ENCODE measurements at places on chromosomes 1 and 21.

DNA sequence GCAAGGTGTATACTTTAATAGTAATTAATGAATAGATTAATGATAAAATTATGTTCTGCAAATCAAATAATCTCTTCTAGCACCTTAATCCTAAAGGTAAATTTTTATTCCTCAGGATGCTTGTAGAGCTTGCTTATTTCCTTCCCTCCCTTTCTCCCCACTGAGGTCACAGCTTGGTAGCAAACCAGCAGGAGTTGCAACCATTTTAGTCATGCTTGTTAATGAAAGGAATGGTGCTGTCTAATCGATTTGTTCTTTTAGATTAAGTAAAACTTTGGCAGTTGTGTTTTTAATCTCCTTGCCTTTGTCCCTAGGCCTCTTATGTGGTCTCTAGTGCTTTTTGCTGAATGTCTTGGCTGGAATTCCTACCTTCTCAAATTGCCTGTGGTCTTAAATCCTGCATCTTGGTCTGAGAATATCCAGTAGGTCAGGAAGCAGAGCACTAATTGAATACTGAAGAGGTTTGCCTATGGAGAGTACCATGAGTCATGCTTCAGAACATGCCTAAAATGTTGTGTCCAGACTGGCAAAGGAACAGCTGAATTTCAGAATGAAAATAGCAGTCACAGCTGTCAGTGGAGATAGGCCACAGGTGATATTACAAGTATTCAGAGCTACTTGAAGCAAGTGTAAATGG, 36.3 kb upstream of the RWDD3 start:
- no peak overlapping the region for H3K27ac ChIP-seq
- peaks cover 7% of the 10 kb centered on the region for H3K27me3 ChIP-seq
- no peak for DNase-seq
- no peak overlapping the region for H3K4me3 ChIP-seq
- H3K36me3 ChIP-seq = no peaks in the 10 kb centered on the region

GRCh38 chr1:206947255-206947654, 989 bp upstream of the PIGR start:
- no peak overlapping the region for H3K27ac ChIP-seq
- peaks cover 1% of the 10 kb centered on the region for H3K36me3 ChIP-seq
- DNase-seq = no peak
- H3K27me3 ChIP-seq = peaks cover 12% of the 10 kb centered on the region
- H3K4me1 ChIP-seq = no peaks in the 10 kb centered on the region

DNA sequence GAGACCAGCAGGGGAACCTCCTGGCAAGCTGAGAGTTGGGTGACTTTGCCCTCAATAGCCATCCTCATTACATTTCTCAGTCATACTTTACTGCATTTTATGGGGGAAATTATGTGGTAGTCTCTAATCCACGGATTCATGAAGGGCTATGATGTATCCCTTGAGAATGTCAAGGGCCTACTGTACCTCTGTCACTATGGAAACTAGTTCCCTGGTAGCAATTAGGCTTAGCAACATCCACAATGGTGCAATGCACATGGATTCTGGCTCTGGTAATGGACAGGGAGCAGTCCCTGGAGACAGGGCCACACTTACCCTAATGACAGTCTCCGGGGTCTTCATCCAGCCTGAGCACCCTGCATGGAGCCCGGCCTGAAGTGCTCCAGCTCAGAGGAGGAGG, 26.5 kb downstream of the LRRN2 start:
- no peak for DNase-seq
- H3K4me1 ChIP-seq = no peaks in the 10 kb centered on the region
- no peaks in the 10 kb centered on the region for H3K36me3 ChIP-seq
- H3K4me3 ChIP-seq = no peak overlapping the region
- no peak overlapping the region for H3K27ac ChIP-seq
- H3K27me3 ChIP-seq = peaks cover 9% of the 10 kb centered on the region

DNA sequence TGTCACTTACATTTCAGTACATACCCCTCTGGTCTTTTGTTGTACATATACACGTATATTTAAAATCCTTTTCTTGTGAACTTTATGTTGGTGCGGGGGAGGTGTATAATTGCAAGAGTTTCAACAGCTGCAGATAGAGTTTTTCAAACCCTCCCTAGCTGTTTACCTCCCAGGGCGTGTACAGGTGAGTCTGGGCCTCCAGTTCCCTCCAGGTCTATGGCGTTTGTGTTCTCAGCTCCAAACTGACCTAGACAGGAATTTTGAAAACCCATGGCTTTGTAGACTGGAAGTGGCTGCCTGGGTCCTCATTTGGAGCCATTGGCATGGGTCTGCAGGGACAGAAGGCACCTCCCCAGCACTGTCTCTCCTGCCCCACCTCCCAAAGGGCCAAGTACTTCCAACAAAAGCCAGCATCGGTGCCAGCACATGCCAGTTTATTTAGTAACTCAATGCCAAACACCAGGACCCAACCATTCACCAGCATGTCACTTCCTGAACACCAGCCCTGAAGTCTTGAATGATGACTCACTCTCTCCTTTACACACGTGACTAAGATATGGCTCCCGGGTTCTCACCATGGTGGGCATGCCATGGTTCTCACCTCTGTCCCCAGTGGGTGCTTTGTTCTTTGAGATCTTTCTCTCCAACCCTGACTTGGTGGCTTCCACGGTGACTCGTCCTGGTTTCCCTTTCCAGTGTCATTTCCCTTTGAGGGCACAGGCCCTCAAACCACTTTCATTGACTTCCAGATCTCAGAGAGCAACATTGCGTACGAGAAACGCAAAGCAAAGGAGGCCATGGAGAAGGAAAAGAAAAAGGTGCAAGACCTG, 57.3 kb upstream of the EFHD2 start:
- peaks cover 49% of the 10 kb centered on the region for H3K4me1 ChIP-seq
- no peak overlapping the region for H3K4me3 ChIP-seq
- DNase-seq = peak; percentile 22

DNA sequence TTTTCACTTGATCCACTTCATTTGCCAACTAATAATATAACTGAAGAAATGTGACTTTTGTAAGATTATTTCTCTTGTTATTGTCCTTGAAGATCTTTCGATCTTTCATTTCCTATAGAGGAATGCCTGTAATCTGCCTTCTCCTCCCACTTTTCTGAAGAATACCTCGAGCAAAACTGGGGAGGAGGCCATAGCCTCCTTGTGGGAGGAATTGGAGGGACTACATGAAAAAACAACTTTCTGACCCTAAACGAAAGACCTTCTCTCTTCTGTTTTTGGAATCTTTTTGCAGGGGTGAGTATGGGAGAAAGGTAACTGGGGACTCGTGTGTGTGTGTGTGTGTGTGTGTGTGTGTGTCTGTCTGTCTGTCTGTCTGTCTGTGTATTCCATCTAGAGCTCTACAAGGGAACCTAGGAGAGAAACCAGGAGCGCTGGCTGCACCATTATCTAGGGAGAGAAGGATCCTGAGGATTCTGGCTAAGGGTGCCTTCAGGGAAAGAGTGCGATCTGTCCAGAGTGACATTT, 32.4 kb upstream of the MAB21L3 start:
- DNase-seq = no peak
- H3K27me3 ChIP-seq = peaks cover 9% of the 10 kb centered on the region
- no peaks in the 10 kb centered on the region for H3K4me1 ChIP-seq
- H3K36me3 ChIP-seq = no peaks in the 10 kb centered on the region
- H3K27ac ChIP-seq = no peak overlapping the region

GRCh38 chr1:119367432-119368124, 1.0 kb upstream of the HAO2 start:
- no peak overlapping the region for H3K27ac ChIP-seq
- H3K36me3 ChIP-seq = no peaks in the 10 kb centered on the region
- H3K4me1 ChIP-seq = no peaks in the 10 kb centered on the region
- no peak overlapping the region for H3K4me3 ChIP-seq
- peaks cover 23% of the 10 kb centered on the region for H3K27me3 ChIP-seq
- DNase-seq = no peak

DNA sequence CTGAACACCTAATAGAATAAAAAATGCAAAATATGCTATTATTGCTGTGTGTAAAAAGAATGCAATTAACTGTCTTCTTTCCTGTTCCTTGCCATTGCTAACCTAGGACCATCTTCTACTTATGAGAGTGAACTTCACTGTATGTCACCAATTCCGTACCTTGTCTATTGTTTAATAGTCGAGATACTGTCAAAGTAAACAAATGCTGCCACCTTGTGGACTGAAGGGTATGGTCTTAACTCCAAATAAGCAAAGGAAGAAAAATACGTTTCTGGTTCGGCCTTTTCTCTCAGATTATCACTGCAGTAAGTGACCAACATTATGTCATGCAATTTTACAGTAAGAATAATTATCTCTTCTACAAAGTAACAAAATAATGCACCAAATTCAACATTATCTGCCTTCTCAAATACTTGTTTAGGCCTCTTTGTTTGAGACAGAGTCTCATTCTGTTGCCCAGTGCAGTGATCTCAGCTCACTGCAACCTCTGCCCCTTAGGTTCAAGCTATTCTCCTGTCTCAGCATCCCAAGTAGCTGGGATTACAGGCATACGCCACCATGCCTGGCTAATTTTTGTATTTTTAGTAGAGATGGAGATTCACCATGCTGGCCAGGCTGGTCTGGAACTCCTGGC, 133.4 kb downstream of the COP1 start:
- no peaks in the 10 kb centered on the region for H3K4me1 ChIP-seq
- no peak for DNase-seq
- H3K27ac ChIP-seq = no peak overlapping the region

DNA sequence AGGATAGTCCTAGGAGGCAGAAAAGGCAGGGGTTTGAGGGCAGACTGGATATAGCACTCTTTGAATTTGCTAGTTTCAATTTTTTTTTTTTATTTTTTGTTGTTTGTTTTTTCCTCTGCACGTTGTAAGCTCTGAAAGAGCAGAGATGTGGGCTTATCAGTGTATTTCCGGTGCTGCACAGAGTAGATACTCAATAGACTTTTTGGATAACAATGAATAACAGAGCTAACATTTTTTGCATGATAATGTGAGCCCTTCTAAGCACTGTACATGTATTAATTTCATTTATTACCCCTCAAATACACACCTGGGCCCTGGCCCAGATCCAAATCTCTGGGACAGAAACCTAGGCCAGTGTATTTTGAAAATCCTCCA, 17.1 kb upstream of the PARP1 start:
- H3K4me3 ChIP-seq = no peak overlapping the region
- H3K36me3 ChIP-seq = no peaks in the 10 kb centered on the region
- no peak overlapping the region for H3K27ac ChIP-seq
- H3K4me1 ChIP-seq = peaks cover 7% of the 10 kb centered on the region
- no peak for DNase-seq
- H3K27me3 ChIP-seq = peaks cover 8% of the 10 kb centered on the region

- H3K36me3 ChIP-seq = no peaks in the 10 kb centered on the region
- no peak overlapping the region for H3K27ac ChIP-seq
- no peaks in the 10 kb centered on the region for H3K4me1 ChIP-seq
- no peak overlapping the region for H3K4me3 ChIP-seq
- no peak for DNase-seq
Measured at GRCh38 chr1:111789666-111790316, 34.1 kb downstream of the DDX20 start.

DNA sequence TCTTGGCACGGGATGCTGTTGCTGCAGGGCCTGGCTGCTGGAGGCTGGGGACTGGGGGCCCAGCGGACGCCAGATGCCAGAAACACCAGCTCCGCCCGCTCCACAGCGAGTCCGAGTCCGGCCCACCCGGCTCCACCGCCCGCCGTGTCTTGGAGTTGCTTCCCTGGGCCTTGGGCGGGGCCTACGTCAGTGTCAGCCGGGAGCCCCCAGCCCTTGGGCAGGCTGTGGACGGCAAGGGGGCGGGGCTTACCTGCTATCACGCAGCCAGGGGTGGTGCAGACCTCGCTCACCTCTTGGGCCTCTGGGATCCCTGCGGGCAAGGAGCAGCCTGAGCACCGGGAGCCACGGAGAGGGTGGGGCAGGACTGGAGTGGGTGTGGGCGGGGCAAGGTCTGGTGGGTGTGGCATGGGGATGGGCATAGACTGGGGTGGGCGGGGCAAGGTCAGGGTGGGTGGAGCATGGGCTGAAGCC, 21.8 kb downstream of the MMEL1 start:
- H3K27me3 ChIP-seq = no peaks in the 10 kb centered on the region
- peaks cover 2% of the 10 kb centered on the region for H3K36me3 ChIP-seq
- H3K4me1 ChIP-seq = no peaks in the 10 kb centered on the region
- no peak overlapping the region for H3K27ac ChIP-seq
- no peak for DNase-seq

- no peaks in the 10 kb centered on the region for H3K4me1 ChIP-seq
- DNase-seq = no peak
- H3K4me3 ChIP-seq = no peak overlapping the region
- H3K27me3 ChIP-seq = peaks cover 9% of the 10 kb centered on the region
Measured at GRCh38 chr1:111857194-111857651, 101.5 kb downstream of the DDX20 start.

DNA sequence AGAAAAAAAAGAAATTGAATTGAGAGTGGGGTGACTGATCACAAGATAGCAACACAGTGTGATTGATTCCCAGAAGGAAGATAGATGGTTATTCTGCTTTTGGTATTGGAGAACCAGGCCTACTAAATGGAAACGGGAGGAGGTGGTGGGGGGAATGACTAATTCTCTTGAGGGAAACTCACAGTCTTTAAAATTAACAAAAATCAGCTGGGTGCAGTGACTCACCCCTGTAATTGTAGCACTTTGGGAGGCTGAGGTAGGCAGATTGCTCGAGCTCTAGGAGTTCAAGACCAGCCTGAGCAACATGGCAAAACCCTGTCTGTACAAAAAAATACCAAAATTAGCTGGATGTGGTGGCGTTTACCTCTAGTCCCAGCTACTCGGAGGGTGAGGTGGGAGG, 134.6 kb upstream of the PDE4B start:
- no peaks in the 10 kb centered on the region for H3K36me3 ChIP-seq
- no peak for DNase-seq
- H3K27ac ChIP-seq = no peak overlapping the region
- no peak overlapping the region for H3K4me3 ChIP-seq

- no peak for DNase-seq
- H3K36me3 ChIP-seq = no peaks in the 10 kb centered on the region
- peaks cover 20% of the 10 kb centered on the region for H3K27me3 ChIP-seq
Measured at GRCh38 chr1:46749921-46750404, 31.0 kb upstream of the EFCAB14 start.

DNA sequence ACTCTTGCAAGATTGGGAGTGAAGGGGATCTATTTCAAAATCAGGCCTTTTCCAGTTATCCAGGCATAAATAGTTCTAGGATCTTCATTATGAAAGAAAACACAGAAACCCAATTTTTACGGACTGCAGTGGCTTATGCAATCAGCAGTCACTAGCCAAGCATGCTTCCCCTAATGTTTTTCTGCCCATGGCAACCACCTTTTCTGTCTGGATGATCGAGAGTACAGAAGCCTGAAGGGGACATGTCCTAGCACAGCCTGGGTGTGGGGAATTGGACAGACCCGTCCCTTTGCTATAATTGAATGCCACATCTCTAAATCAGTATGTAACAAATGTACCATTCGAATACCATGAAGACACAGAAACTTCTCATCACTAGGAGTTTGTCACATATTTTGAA, 29.8 kb upstream of the NCAM2 start:
- no peaks in the 10 kb centered on the region for H3K27me3 ChIP-seq
- H3K4me3 ChIP-seq = no peak overlapping the region
- no peak overlapping the region for H3K27ac ChIP-seq
- H3K4me1 ChIP-seq = no peaks in the 10 kb centered on the region

Data from activated T-helper 1 cell treated with anti-CD3 and anti-CD28 coated beads, Interleukin-12 subunit alpha, Interleukin-12 subunit beta, Interleukin-2, Interleukin-4 antibody, amounts not matched to agents 30 ng/mL and 10 ng/mL and 1 ng/mL, durations not matched to agents 14 hours and 24 hours and 36 hours (primary cell).